ENCODE measurements at places on chromosomes 5 and 9.

DNA sequence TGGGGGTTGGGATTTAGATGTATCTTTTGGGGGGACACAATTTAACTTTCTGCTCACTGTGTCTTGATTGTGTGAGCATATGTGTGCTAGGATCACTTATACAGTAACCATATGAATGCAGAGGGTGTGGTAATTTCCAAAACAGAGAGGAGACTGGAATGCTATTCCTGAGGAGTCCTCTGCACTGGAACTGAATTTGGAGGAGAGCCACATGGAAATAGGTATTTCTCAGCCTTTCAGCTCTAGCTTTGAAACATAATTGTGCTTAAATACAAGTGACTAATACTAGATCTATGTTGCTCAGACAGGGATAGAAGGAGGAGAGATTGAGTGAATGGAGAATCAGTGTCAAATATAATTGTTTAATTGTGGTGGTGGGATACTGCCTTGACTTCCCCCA is 45.5 kb downstream of the FOCAD start:
- no peak for DNase-seq

DNA sequence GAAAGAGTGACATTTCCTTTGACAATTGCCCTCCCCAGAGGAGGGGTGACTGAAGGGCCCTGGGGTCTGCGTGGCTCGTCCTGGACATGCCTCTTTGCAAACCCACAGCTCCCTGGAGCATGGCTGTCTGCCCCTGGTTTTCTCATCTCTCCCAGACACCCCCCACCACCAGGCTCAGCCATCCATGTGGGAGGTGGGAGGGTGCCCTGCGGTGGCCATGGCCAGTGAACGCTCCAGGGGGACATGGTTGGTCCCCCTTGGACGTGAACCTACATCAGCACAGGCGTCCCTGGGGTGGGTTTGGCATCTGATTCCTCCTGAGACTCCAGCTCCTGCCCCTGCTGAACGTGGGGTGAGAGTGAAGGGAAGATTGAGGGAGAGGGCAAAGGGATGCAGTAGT is 67.7 kb upstream of the LMX1B start:
- DNase-seq: no peak

GRCh38 chr5:112289465-112289864 is 129.6 kb downstream of the EPB41L4A start:
- DNase-seq: no peak

GRCh38 chr5:74196233-74196632 is 444.3 kb downstream of the ENC1 start:
- no peak for DNase-seq

DNA sequence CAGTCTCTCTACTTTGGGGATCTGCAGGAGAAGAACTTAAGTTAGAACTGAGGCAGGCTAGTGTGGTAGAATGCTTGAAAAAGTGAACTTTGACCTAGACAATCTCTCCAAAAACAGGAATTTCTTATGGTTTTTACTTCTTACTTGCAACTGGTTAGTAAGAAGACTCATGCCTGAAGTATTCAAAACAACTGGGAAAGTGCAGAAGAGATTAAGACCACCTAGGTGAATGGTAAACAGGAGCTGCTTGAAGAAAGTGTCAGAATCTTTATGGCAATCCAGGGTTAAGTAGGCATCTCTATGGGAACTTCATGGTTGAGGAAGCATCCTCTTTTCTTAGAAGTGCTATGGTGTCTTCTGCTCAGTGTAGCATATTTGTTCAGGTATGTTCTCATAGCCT is 428.6 kb upstream of the TLE4 start:
- DNase-seq: no peak

Measured in CD4-positive, alpha-beta T cell (primary cell).